ENCODE measurements at places on chromosomes 16 and 17. TPM values are rescaled to one million over a fixed set of nuclear protein-coding genes. Genes with fewer than 3 reads are reported as not detected.
A peak's percentile ranks its signal among the peaks of the same experiment; 100 is the strongest.

DNA sequence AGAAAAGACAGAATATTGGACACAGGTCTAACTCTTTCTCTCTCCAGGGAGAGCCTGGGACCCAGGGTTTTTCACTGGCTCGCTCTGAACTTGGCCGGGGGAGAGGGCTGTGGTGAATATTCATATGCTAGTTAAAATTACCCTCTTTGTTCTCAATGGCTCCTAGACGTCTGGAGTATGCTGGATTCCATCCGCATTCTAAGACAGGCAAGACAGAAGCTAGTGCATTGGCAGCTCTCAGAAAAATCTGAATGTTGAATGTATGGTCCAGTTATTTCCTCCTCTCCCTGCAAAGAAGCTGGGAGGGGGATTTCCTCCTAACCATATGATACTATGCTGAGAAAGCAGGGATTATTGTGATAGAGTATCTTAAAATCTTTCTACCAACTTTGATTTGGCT, 5.6 kb upstream of the KRT34 start:
- H3K36me3 ChIP-seq: no peaks in the 10 kb centered on the region
- H3K27ac ChIP-seq: no peak overlapping the region
- peaks cover 13% of the 10 kb centered on the region for H3K27me3 ChIP-seq
- H3K4me1 ChIP-seq: no peaks in the 10 kb centered on the region

DNA sequence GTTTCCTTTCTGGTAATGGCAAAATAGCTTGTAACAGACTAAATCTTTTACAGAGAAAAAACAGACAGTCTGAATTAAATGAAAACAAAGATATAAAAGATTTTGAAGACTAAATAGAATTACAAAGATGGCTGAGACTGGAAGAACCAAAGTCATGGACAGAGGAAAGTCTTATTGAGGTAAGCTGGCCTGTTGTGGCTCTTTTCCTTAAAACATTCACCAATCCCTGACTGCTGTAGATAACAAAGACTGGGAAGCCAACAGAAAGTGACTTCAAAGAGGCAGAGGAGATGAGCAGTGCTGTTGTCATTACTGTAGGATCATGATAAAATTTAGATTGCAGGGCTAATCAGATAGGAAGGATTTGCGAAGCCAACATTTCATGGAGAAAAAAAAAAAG, 517.0 kb downstream of the KIF2B start:
- H3K4me3 ChIP-seq: no peak overlapping the region
- H3K27ac ChIP-seq: no peak overlapping the region
- no peak for DNase-seq
- no peaks in the 10 kb centered on the region for H3K27me3 ChIP-seq
- no peaks in the 10 kb centered on the region for H3K4me1 ChIP-seq

DNA sequence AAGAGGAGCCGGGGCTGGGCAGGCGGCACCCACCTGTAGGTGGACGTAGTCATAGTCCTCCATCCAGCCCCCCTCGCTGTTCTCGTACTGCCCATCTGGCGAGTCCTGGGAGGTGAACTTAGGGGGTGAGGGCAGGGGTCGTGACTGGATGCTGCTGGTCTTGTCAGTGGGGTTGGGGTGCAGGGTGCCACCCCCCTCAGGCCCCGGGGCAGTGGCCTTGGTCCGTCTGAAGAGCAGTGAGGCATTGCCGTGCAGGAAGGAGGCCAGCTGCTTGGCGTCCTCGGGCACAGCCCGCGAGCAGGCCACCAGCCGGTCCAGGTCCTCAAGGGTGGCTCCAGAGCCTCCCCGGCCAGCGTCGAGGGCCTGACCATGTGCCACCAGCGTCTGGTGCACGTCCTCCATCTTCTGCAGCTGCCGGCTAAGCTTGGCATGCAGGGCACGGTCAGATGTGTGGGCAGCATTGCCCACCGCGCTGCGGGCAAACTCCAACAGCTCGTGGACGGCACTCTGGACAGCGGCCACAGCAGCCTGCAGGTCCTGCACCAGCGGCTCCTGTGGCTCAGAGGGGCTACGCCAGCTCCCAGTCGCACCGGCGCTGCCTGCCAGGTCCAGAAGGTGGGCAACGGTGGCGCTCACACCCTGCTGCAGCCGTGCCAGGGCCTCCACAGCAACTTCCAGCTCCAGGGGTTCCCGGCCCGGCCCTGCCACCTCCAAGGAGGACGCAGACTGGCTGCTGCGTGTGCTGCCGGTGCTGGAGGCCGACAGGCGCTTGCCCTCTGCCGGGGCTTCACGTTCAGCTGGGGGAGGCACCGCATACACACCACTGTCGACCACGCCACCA, 16.3 kb downstream of the CTRB1 start:
- no peak for DNase-seq
- no peaks in the 10 kb centered on the region for H3K36me3 ChIP-seq
- H3K27me3 ChIP-seq: no peaks in the 10 kb centered on the region
- no peaks in the 10 kb centered on the region for H3K4me1 ChIP-seq
- H3K27ac ChIP-seq: no peak overlapping the region

GRCh38 chr16:76614269-76614668, 337.1 kb downstream of the CNTNAP4 start:
- H3K27me3 ChIP-seq: no peaks in the 10 kb centered on the region
- H3K36me3 ChIP-seq: no peaks in the 10 kb centered on the region
- no peak overlapping the region for H3K4me3 ChIP-seq
- DNase-seq: no peak
- H3K4me1 ChIP-seq: no peaks in the 10 kb centered on the region
- H3K27ac ChIP-seq: no peak overlapping the region

TIMP2 gene
- polyA plus RNA-seq: not detected

- peak; percentile 34 for DNase-seq
- H3K27ac ChIP-seq: no peak overlapping the region
- no peaks in the 10 kb centered on the region for H3K27me3 ChIP-seq
- H3K4me3 ChIP-seq: no peak overlapping the region
Observed at GRCh38 chr17:60231234-60231633, 81.5 kb downstream of the CA4 start.

GRCh38 chr17:75822119-75822799, 21.9 kb downstream of the UNC13D start:
- peak; percentile 33 for DNase-seq
- H3K27me3 ChIP-seq: no peaks in the 10 kb centered on the region
- peaks cover 37% of the 10 kb centered on the region for H3K36me3 ChIP-seq
- peak overlapping the region; percentile 50 for H3K27ac ChIP-seq
- no peak overlapping the region for H3K4me3 ChIP-seq

DNA sequence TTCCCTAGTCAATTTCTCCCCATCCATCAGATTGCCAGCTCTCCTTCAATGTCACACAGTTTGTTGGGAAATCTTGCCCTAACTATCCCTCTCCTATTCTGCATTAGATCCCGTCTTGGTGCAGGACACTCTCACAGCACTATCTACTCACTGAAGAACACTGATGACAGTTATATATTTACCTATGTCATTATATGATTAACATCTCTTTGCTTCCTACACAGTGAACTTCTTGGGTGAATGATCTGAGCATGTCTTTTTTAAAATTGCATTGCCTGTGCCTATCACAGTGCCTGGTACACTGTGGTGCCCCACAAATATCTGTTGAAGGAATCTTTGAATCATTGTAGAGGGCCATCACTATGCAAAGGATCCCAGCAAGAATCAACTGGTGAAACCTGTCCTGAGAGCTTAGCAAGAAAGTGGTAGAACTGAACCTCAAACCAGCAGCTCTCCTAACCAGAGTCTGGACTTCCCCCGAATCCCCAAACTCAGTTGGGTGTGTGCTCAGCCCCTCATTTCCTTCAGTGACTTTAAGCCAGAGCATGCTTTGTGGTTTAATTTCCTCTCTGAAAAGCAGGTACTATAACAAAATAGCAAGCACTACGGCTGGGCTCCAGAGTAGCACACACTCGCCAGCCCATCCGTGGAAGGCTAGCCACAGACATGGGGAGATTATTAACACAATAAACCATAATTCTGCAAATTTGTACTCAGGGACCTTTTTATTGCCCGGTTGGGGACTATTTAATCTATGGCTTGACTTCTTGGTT, 680.7 kb upstream of the SALL1 start:
- no peak overlapping the region for H3K4me3 ChIP-seq
- no peaks in the 10 kb centered on the region for H3K4me1 ChIP-seq
- no peak overlapping the region for H3K27ac ChIP-seq
- no peaks in the 10 kb centered on the region for H3K36me3 ChIP-seq
- DNase-seq: no peak
- H3K27me3 ChIP-seq: no peaks in the 10 kb centered on the region

GRCh38 chr16:79400462-79401149, 199.9 kb downstream of the MAF start:
- H3K27me3 ChIP-seq: no peaks in the 10 kb centered on the region
- H3K36me3 ChIP-seq: no peaks in the 10 kb centered on the region
- no peak overlapping the region for H3K27ac ChIP-seq
- no peak for DNase-seq

TP53TG3 gene
- polyA plus RNA-seq: not detected

DNA sequence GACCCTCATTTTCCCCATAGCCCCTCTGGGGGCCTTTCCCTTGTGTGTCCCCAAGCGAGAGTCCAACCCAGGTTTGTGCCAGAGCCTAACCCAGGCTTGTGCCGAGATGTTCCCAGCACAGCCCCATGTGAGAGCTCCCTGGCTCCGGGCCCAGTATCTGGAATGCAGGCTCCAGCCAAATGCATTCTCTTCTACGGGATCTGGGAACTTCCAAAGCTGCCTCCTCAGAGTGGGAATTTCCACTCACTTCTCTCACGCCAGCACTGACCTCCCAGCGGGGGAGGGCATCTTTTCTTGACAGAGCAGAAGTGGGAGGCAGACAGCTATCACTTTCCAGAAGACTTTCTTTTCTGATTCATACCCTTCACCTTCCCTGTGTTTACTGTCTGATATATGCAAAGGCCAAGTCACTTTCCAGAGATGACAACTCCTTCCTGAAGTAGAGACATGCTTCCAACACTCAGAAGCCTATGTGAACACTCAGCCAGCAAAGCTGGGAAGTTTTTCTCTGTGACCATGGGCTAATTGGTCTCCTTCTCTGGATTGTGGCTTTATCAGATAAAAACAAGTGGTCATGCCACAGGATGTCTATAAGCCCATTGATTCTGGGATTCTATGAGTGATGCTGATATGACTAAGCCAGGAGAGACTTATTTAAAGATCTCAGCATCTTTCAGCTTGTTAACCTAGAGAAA, 2.5 kb upstream of the CCL2 start:
- no peak for DNase-seq
- H3K27me3 ChIP-seq: peaks cover 5% of the 10 kb centered on the region
- H3K36me3 ChIP-seq: no peaks in the 10 kb centered on the region
- no peaks in the 10 kb centered on the region for H3K4me1 ChIP-seq
- H3K4me3 ChIP-seq: no peak overlapping the region
- H3K27ac ChIP-seq: no peak overlapping the region

NPB gene
- polyA plus RNA-seq: 0.10 TPM

SOX9 gene
- not detected for polyA plus RNA-seq

- H3K27me3 ChIP-seq: no peaks in the 10 kb centered on the region
- no peak overlapping the region for H3K27ac ChIP-seq
- H3K4me3 ChIP-seq: no peak overlapping the region
- DNase-seq: no peak
- H3K36me3 ChIP-seq: no peaks in the 10 kb centered on the region
Observed at GRCh38 chr17:83012868-83013778, 66.3 kb upstream of the METRNL start.

CTRB1 gene
- not detected for polyA plus RNA-seq

GRCh38 chr17:75774991-75775668, 9.5 kb upstream of the UNK start:
- no peak overlapping the region for H3K27ac ChIP-seq
- no peaks in the 10 kb centered on the region for H3K27me3 ChIP-seq
- H3K4me1 ChIP-seq: peaks cover 33% of the 10 kb centered on the region
- H3K36me3 ChIP-seq: peaks cover 29% of the 10 kb centered on the region
- no peak overlapping the region for H3K4me3 ChIP-seq
- DNase-seq: no peak

DNA sequence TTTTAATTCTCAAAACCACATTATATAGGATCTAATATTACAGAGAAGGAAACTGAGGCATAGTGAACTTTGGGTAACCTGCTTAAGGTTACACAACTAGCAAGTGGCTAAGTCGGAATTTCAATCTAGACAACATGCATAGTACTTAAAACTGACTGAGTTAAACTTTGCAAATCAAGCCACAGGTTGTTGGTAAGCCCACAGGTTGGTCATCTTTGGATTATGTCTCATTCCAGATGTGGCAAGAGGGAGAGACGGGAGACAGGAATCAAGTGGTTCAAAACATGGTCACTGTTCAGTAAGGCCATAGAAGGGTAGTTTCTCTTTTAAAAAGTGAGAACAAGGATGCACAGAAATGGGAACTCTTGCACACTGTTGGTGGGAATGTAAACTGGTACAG, 57.1 kb downstream of the MYO1D start:
- no peak overlapping the region for H3K27ac ChIP-seq
- DNase-seq: no peak
- peaks cover 10% of the 10 kb centered on the region for H3K27me3 ChIP-seq
- H3K36me3 ChIP-seq: no peaks in the 10 kb centered on the region
- H3K4me1 ChIP-seq: no peaks in the 10 kb centered on the region
